Dermis lymphatic vessel endothelial cell (primary cell): ENCODE measurements at places on chromosomes 5 and 9. TPM values are rescaled to one million over a fixed set of nuclear protein-coding genes. Genes with fewer than 3 reads are reported as not detected.

SEMA5A gene
- total RNA-seq, result 0.43 and 1.1 TPM in 2 replicates

FLT4 gene
- total RNA-seq, result 283 and 533 TPM in 2 replicates

NR6A1 gene
- 1.1 and 1.3 TPM in 2 replicates for total RNA-seq

CDH10 gene
- under 0.01 TPM in 1 of 2 replicates, not detected in the other for total RNA-seq

RABEPK gene
- 13.0 and 16.8 TPM in 2 replicates for total RNA-seq

ALDH7A1 gene
- total RNA-seq, result 23.3 and 25.1 TPM in 2 replicates

SH3RF2 gene
- total RNA-seq, result under 0.01 TPM in 1 of 2 replicates, not detected in the other

MPDZ gene
- total RNA-seq, result 126 and 131 TPM in 2 replicates

C7 gene
- total RNA-seq, result 0.09 and 0.33 TPM in 2 replicates

SPAAR gene
- total RNA-seq, result 1.0 and 1.4 TPM in 2 replicates

PROB1 gene
- 3.7 and 4.1 TPM in 2 replicates for total RNA-seq

TAF11L6 gene
- total RNA-seq, result not detected in 2 replicates

PIP5K1B gene
- 0.09 and 0.11 TPM in 2 replicates for total RNA-seq

KCTD16 gene
- under 0.01 and 0.09 TPM in 2 replicates for total RNA-seq

CARD6 gene
- 44.2 and 50.4 TPM in 2 replicates for total RNA-seq

TXNDC8 gene
- total RNA-seq, result not detected in 2 replicates

GABRA6 gene
- not detected in 2 replicates for total RNA-seq

OR1B1 gene
- total RNA-seq, result 0.17 and 0.33 TPM in 2 replicates

FOXE1 gene
- not detected in 2 replicates for total RNA-seq

ZDHHC11B gene
- under 0.01 TPM in 1 of 2 replicates, not detected in the other for total RNA-seq

PRLR gene
- total RNA-seq, result not detected in 2 replicates

MCTP1 gene
- total RNA-seq, result 43.4 and 74.3 TPM in 2 replicates

INPP5E gene
- total RNA-seq, result 3.3 and 3.5 TPM in 2 replicates

BRD8 gene
- total RNA-seq, result 21.3 and 28.4 TPM in 2 replicates

STARD4 gene
- 43.3 and 49.6 TPM in 2 replicates for total RNA-seq
